ENCODE measurements at places on chromosomes 4 and X.

- no peak overlapping the region for H3K27ac ChIP-seq
- no peak overlapping the region for H3K4me3 ChIP-seq
- peaks cover 3% of the 10 kb centered on the region for H3K27me3 ChIP-seq
- no peaks in the 10 kb centered on the region for H3K36me3 ChIP-seq
- H3K4me1 ChIP-seq = no peaks in the 10 kb centered on the region
These were observed 28.1 kb upstream of the RASL11B start for GRCh38 chr4:52833941-52834525.

DNA sequence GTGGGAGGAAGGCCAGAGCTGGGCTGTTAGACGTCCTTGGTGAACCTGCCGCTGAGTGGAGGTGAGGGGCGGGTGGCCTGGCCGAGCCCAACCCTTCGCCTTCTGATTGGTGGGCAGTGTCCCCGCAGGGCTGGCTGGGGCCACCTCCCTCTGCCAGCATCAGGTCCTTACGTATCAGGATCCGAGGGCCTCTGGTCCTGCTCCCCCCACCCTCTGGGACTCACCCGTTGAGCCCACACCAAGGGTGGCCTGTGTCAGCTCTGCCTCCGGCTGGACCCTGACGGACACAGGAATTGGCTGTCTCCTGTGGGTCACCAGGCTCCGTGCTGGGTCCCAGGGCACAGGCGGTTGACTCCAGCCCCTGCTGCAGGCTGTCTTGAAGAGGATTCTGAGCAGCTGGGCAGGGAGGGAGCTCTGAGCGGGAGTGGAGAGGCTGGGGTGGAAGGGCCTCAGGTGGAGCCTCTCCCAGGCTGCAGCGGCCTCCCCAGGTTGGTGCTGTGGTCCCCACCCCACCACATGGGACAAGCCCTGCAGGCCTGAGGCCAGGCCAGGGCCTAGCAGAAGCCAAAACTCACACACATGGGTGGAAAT lies 58.4 kb upstream of the NKX1-1 start:
- H3K27ac ChIP-seq = no peak overlapping the region
- no peaks in the 10 kb centered on the region for H3K4me1 ChIP-seq
- no peak for DNase-seq
- no peak overlapping the region for H3K4me3 ChIP-seq

GRCh38 chr4:26171941-26172340 lies 148.9 kb upstream of the RBPJ start:
- H3K27me3 ChIP-seq = no peaks in the 10 kb centered on the region
- no peak for DNase-seq
- no peak overlapping the region for H3K4me3 ChIP-seq
- H3K36me3 ChIP-seq = no peaks in the 10 kb centered on the region
- peaks cover 17% of the 10 kb centered on the region for H3K4me1 ChIP-seq

- H3K36me3 ChIP-seq = no peaks in the 10 kb centered on the region
- peaks cover 23% of the 10 kb centered on the region for H3K4me1 ChIP-seq
- no peak overlapping the region for H3K4me3 ChIP-seq
- no peaks in the 10 kb centered on the region for H3K27me3 ChIP-seq
- no peak overlapping the region for H3K27ac ChIP-seq
These were observed 17.3 kb downstream of the FNIP2 start for GRCh38 chr4:158786121-158786601.

DNA sequence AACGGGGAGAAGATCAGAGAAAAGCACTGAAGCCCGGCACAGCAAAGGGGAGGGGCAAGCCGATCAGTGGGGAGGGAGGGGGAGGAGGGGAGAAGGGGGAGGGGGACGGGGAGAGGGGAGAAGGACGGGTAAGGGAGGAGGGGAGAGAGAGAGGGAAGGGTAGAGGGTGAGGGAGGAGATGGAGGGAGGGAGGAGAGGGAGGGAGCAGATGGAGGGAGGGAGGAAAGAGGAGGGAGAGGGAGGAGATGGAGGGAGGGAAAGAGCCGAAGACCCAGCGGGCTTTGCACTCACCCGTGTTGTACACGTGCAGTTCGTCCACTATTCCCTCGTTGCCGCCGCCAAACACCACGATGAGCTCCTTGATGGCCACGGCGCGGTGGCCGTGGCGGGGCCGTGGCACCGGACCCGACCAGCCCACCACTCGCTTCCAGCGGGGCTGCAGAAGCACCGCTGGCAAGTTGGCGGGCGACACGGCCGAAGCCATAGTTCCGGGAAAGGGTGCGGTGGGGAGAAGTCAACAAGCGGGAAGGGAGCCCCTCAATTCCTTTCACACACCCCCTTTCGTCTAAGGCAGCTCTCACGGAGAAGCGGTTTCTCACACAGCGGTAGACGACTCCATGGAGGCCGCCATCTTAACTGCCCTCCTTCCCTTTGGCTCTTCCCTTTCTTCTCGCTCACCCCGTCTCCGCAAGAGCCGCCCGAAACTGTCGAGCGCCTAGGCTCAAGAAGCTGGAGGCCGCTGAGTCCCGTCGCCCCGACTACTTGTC lies 1.1 kb downstream of the HCFC1 start:
- H3K27ac ChIP-seq = peak overlapping the region; percentile 100
- peaks cover 17% of the 10 kb centered on the region for H3K36me3 ChIP-seq
- H3K4me3 ChIP-seq = peak overlapping the region; percentile 98
- no peaks in the 10 kb centered on the region for H3K27me3 ChIP-seq
- peaks cover 35% of the 10 kb centered on the region for H3K4me1 ChIP-seq

DNA sequence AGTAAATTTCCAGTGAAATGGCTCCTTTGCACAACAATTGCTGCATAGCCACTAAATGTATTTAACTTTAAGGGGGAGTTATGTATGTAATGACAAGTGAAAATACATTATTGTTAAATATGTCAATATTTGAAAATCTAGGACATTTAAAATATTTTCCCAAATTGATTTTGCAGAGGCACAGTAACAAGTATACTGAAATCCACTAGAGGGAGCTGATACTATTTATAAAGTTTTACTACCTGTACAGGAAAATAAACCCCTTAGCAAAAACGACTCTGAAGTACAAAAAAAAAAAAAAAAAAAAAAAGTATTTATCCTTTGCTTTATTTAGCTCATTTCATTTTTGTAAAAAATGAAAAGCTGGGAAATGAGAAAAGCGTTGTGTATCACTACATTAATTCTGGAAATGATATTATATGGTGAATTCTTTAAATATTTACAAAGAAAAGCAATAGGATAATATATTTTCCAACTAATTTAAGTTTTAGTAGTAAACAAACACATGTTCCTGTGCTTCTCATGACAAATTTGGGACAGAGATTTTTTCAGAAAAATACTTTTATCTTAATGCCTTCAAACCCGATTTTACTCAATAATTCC lies 727.7 kb downstream of the DMD start:
- no peaks in the 10 kb centered on the region for H3K27me3 ChIP-seq
- DNase-seq = no peak
- no peak overlapping the region for H3K27ac ChIP-seq
- no peak overlapping the region for H3K4me3 ChIP-seq
- H3K36me3 ChIP-seq = no peaks in the 10 kb centered on the region

- H3K36me3 ChIP-seq = no peaks in the 10 kb centered on the region
- no peak overlapping the region for H3K27ac ChIP-seq
- H3K27me3 ChIP-seq = no peaks in the 10 kb centered on the region
- no peak for DNase-seq
These were observed 164.7 kb downstream of the PCDH18 start for GRCh38 chr4:137367620-137368019.

DNA sequence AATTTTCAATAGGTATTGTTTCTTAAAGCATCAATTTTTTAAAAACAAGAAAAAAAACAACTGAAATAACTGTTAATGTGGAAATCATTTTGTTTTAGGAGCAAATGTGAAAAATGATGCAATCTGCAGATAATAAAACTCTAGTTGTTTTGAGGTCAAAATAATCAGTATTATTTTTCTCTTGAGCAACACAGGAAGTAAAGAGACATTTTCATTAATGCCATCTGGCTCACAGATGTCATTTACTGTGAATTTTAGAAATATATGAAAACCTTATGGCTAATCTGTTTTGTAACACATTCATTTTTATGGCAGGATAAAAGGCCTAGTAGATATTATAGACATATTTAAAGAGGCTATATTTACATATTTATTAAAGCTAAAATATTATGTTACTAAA lies 141.6 kb downstream of the PCDH18 start:
- H3K4me1 ChIP-seq = no peaks in the 10 kb centered on the region
- no peak overlapping the region for H3K4me3 ChIP-seq
- no peak overlapping the region for H3K27ac ChIP-seq
- no peak for DNase-seq
- no peaks in the 10 kb centered on the region for H3K36me3 ChIP-seq
- no peaks in the 10 kb centered on the region for H3K27me3 ChIP-seq

DNA sequence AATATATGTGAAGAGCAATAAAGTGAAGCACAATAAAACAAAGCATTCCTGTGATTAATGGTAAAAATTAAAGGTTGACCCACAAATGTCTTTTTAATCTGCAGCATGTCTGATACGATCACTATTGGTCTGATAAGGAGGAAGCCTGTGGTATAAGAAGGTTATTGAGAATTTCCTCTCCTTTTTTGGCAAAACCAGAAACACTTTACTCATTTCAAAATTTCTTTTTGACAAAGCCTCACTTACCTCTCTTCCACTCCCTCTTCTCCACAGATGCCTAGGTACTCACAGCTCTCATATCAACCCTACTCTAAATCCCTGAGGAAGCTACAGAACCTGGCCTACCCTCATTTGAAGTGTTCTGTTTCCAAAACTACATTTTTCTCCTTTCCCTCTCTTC lies 56.1 kb downstream of the TSPAN5 start:
- peaks cover 58% of the 10 kb centered on the region for H3K4me1 ChIP-seq
- DNase-seq = no peak
- H3K4me3 ChIP-seq = peak overlapping the region; percentile 72
- peak overlapping the region; percentile 95 for H3K27ac ChIP-seq
- H3K36me3 ChIP-seq = peaks cover 42% of the 10 kb centered on the region
- H3K27me3 ChIP-seq = no peaks in the 10 kb centered on the region
